ENCODE measurements at places on chromosomes 16 and 17.

DNA sequence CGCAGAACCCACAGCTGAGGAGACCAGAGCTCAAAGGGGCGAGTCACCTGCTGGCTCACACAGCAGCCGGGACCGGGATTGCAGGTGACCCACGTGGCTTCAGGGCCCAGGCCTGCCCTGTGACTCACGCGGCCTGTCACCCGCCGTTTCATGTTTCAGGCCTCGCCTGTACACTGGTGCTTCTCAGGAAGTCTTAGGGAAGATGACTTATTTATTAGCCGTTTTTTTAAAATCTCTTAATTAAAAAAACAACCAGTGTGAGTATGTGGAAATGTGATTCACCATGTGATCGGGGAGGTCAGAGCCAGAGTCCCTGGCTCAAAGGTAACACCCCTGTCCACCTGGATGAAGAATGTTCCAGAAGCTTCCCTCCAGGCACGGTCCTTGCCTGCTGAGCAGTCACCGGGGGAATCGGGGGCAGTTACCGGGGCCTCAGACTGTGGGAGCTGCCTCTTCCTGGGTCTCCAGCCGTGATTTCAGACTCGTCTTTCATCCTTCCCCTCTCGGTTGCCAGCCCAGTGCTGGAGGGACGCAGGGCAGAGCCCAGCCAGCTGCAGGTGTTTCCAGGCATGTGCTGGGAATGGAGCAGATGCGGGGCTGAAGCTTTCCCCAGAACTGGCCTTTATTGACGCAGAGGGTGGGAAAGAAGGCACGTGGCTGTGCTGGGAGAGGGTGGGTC is 49.3 kb downstream of the CMIP start:
- peak; percentile 73 for DNase-seq

DNA sequence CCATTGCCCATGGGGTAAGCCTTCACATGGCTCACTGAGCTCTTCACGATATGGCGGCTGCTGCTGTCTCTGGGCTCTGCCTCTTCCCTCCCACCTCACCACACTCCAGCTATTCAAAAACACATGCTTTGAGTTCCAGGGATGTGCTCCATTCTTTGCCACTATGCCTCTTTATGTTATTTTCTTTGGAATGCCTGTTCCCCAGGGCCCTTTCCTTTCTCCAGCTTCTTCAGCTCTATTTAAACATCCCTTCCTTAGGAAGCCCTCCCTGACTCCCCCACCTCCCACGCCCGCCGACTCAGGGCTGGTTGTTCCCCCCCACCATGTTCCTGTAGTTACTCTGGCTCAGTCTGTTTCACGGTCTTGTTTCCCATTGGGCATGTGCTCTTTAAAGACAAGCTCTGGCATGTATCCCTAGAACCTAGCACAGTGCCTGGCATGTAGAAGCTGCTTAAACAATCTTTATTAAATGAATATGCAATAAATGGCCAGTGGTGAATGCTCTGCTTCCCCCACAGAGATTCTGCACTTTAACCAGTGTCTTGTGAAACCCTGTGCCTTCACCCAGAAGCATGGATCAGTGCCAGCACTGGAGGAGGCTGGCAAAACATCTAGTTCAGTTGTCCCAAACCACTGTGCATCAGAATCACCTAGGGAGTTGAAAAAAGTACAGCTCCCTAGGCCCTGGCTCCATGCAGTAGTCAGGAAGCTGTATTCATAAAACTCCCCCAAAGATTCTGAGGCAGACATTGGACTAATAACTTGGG is 6.9 kb downstream of the MYCBPAP start:
- no peak for DNase-seq

DNA sequence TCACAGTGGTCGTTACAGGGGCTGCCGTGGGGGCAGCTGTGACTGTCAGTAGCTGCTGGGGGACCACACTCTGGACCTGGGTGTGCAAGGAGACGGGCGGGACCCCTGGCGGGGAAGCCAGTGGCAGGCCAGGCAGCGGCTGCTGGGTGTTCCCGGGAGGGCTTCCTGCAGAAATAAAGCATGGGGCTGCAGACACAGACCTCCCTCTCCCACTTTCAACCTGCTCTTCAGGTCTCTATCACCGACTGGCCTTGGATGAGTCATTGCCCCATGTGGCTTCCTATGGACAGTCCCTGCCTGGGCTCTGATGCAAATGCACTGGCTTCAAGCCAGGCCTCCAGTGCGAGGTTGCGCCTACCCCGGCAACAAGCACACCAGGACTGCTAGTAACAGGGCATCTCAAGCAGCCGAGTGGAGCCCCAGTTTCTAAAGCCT is 17.2 kb downstream of the SREBF1 start:
- DNase-seq = peak; percentile 85

- DNase-seq = no peak
Measured at GRCh38 chr17:14331225-14331981, 30.5 kb downstream of the HS3ST3B1 start.

DNA sequence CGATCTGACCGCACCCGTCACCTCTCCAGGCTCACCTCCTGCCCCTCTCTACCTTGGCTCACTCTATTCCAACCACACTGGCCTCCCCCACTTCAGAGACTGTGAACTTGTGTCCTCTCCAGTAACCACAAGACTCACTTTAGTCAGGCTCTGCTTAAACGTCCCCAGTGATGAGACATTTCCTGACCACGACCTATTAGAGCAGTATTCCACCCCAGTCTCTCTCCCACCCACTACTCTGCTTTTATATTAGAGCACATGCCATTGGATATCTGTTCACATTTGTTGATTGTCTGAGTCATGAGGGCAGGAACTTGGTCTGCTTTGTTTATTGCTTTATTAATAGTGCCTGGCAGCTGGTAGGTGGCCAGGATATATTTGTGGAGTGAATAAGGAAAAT is 20.1 kb downstream of the COX11 start:
- no peak for DNase-seq
